ENCODE measurements at places on chromosomes 4 and X.
A peak's percentile ranks its signal among the peaks of the same experiment; 100 is the strongest.

- DNase-seq = peak; percentile 43
Measured at GRCh38 chr4:145935253-145936141, 3.1 kb downstream of the ZNF827 start.

- DNase-seq = no peak
Measured at GRCh38 chr4:66252291-66252690, 582.0 kb upstream of the EPHA5 start.

DNA sequence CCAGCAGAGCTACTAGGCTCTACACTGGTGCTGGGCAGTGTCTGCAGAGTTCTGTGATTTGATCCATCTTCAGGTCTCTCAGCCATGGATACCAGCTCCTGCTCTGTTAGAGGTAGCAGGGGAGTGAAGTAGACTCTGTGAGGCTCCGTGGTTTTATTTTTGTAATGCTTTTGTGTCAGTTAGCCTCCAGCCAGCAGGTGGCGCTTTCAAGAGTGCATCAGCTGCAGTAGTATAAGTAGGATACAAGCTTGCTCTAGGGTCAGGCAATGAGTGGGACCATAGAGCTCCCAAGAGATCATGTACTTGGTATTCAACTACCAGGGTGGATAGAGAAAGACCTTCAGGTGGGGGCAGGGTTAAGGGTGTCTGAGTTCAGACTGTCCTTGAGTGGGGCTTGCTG, 362.5 kb upstream of the TRAM1L1 start:
- no peak for DNase-seq

- DNase-seq = no peak
Measured at GRCh38 chr4:142567199-142567598, 278.9 kb downstream of the INPP4B start.

DNA sequence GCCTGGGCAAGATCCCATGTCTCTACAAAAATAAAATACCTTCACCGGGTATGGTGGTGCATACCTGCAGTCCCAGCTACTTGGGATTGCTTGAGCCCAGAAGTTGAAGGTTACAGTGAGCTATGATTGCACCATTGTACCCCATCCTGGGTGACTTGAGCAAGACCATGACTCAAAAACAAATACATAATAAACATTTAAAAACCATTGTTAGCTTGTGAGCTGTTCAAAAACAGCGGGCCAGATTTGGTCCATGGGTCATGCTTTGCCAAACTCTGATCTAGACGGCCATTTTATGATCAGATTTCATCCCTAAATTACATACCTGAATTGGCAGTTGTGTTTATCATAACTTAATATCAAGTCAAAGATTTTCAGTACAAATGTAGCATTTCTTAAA, 76.0 kb upstream of the GPM6B start:
- DNase-seq = no peak

DNA sequence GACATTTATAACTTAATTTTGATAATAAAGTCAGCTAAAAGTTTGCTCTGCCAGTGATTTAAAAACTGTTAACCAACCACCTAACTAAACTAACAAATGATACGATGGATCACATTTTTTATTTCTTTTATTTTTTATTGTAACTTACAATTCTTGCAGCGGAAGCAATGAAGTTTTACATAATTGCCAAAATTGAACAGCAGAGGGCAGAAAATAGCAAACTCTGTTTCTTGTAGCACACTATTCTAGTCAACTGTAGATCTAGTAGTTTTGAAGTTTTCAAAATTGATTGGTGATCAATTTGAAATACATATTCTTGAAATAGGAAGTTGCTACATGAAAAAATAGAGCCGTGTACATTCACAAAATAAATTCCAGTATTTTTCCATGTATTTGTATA, 2.8 kb upstream of the GRIA2 start:
- no peak for DNase-seq

GRCh38 chr4:53322696-53323095, 43.2 kb downstream of the SCFD2 start:
- no peak for DNase-seq

DNA sequence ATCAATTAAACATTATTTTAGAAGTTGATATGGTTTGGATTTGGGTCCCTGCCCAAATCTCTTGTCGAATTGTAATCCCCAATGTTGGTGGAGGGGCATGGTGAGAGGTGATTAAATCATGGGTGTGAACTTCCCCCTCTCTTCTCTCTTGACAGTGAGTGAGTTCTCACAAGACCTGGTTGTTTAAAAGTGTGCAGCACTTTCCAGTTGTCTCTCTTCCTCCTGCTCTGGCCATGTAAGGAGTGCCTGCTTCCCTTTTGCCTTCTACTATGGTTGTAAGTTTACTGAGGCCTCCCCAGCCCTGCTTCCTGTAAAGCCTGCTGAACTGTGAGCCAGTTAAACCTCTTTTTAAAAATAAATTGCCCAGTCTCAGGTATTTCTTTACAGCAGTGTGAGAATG, 141.4 kb downstream of the GALNTL6 start:
- DNase-seq = no peak

GRCh38 chrX:24668111-24668510, 21.0 kb upstream of the PCYT1B start:
- no peak for DNase-seq
